Left renal cortex interstitium (tissue), 4 donors: ENCODE measurements at places on chromosomes 16 and 17.

GRCh38 chr17:74172700-74173099 lies 30.8 kb upstream of the RPL38 start:
- DNase-seq: no peak

DNA sequence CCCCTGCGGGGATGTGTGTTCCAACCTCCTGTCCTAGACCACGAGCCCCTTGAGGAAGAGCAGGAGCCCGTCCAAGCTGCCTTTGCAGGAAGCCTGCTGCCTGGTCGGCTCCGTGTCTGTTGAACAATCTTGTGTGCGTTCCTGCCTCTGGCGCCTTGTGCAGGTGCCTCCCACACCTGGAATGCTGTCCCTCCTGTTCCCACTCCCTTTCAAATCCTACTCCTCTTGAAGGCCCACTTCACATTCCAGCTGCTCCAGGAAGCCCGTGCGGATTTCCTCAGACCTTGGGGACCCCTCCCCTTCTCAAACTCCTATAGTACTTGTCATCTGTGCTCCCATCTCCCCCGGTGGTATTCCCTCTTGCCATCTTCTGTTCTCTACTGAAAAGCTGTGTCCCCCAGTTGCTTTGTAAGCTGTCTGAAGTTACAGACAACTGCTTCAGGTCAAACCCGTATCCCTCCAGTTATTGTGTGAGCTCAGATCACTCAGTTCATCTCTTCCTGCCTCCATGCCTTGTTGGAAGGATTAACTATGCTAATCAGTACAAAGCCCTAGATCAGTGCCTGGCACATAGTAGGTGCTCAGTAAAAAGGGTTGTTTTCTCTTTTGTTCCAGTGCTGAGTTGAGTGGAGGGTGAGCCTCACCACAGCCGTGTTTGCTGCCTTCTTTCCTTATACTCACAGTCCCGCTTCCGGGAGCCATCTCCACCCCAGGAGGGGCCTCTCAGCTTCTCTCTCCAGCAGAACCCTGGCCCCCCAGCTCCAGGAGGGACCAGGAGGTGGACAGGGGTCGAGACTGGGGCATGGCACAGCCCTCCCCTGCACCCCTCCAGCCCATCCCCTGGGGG lies 241.8 kb upstream of the CIBAR2 start:
- DNase-seq: no peak

- DNase-seq: no peak
Observed at GRCh38 chr17:7837408-7838088, 3.5 kb downstream of the KDM6B start.

DNA sequence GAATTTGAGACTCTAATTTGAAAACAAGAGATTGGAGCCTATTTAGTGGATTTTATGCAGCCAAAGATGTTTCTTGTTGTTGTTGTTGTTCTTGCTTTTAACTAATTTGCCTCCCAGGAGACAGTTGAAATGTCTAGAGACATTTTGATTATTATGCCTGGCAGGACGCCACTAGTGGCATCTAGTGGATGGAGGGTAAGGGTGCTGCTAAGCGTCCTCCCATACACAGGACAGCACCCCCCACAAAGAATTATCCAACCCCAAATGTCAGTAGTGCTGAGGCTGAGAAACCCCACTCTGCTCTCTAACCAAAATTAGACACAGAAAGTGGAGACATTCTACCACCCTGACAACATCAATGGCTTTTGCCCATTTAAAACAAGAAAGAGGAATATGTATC lies 15.4 kb upstream of the HSBP1 start:
- no peak for DNase-seq

DNA sequence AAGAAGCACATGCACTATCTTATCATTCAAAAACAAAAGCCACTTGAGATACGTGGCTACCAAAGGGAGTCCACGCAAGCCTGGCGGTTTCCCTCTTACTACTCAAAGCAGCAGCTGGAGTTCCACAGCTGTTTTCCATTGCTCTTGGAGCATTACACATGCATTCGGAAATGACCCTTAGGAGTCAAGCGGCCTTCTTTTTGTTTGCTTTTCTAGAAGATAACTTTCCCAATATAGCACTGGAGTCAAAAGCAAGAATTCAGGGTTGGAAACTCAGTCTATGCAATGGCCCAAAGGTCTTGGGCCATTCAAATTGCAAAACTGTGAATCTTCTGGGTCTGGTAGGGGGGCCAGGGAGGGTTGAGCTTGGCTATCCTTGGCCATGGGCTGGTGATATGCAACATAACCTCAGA lies 97.8 kb upstream of the MAF start:
- peak; percentile 53 for DNase-seq

DNA sequence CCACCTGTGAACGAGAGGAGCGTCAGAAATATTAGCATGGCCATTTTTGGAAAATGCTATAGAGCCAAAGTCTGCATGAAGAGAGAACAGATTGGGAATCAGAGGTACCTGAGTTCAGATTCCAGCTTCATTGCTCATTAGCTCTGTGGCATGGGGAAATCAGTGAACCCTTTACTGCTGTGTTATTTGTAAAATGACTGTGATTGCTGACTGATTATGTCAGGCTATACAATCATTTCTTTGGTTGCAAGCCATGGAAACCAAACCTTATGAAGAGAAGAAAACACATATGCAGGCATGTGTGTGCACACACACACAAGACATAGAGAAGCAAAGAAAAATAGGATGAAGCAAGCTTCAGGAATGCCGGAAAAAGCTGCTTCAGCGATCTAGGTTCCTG lies 101.4 kb upstream of the HSBP1 start:
- DNase-seq: no peak

GRCh38 chr17:82663381-82664275 lies 15.4 kb upstream of the WDR45B start:
- DNase-seq: no peak

DNA sequence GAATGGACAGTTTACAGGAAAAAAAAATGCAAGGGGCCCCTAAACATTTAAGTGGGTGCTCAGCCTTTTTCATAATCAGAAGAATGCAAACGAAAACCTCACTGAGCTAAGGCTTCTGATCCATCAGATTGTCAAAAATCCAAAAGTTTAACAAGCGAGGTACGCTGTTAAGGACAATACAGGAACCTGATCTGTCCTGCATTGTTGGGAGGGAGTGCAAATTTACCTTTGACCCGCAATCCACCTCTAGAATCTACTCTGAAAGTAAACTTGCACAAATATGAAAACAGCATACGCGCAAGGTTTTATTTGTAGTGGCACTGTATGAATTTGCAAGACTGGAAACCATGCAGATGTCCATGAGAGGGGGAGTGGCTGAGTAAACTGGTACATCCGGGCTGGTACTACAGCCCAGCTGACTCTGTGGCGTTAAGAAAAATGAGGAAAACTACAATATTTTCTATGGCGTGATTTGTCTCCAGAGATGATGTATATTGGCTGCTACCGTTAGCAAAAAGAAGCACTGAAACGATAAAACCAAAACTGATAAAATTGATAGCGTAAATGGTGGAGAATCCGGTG lies 28.8 kb upstream of the ST6GALNAC1 start:
- no peak for DNase-seq

GRCh38 chr17:48619826-48620449 lies 4.8 kb upstream of the HOXB8 start:
- no peak for DNase-seq

DNA sequence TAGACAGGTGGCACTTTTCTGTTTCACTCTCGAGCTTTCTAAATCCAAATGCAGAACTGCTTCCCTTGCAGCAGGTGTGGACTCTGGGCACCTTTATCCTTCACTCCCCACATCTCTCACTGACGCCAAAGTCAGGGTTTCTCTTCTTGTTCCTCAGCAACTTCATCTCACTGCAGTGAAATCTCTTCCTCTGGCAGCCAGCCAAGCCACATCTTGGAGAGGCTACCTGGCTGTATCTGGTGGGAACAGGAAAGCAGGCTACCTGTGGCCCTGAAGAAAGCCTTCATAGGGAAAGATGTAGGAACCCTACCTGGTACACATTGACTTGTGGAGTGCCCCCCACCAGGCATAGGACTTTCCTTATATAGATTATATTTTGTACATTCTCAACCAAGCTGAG lies 159.1 kb downstream of the UTP18 start:
- DNase-seq: no peak
